ENCODE measurements at places on chromosomes 3 and 15.
A peak's percentile ranks its signal among the peaks of the same experiment; 100 is the strongest.

DNA sequence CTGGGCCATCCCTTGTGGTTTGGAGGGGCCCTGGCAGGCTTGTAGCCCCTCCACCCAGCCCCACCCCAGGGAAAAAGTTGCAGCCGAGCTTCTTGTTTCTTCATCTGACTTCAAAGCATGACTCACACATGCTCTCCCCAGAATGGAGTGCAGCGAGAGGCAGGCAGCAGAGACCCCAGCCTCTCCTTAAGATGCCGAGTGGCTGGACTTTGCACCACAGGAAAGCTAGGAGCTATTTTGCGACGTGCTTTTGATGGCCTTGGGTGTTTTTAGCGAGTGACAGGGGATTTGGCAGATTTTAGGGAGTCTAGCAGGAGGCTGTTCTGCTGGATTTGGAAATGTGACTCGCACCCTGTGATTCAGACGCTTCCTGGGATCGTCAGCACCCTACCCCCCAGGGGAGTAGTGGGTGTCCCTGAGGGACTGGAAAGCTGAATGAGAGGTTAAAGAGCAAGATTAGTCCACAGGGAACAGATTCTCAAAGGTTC, 14.2 kb downstream of the BAHD1 start:
- DNase-seq: no peak

- DNase-seq: no peak
Measured at GRCh38 chr15:69434679-69435078, 17.9 kb upstream of the RPLP1 start.

GRCh38 chr3:55282994-55283393, 204.1 kb downstream of the WNT5A start:
- DNase-seq: peak; percentile 10

- DNase-seq: no peak
Measured at GRCh38 chr3:176839901-176840300, 357.4 kb downstream of the TBL1XR1 start.

DNA sequence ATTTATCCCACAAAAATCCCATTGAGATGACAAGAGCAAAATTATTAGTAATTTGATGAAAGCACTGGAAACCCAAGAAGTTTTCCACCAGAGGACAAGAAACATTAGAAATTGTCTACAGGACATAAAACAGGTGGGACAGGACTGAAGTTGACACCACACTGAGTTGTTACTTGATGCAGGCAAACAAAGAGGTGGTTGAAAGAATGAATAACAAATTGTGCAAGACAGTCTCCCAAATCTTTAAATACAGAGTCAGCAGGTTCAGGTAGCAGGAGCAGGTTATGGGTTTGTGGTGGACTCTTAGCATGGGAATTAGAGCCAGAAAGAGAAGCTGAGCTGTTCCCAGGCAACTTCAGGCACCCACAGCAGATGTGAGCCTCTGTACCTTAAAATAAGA, 30.3 kb upstream of the ARRDC4 start:
- no peak for DNase-seq

DNA sequence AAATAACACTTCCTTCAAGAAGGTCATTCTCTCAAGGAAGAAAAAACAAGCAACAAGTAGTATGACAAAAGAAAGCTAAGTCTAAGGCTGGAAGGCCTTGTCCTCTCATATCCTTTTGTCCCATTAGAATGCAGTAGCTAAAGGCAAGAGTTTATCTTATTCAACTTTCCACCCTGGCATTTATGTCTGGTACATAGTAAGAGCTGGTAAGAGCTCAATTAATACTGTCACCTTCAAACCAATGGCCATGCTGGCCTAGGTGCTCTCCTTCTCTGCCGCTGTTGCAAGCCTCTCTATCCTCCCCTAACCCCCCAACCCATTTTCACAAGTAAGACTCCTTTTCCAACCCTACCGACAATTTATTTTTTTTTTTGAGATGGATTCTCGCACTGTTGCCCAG, 81.9 kb downstream of the LRRFIP2 start:
- no peak for DNase-seq

DNA sequence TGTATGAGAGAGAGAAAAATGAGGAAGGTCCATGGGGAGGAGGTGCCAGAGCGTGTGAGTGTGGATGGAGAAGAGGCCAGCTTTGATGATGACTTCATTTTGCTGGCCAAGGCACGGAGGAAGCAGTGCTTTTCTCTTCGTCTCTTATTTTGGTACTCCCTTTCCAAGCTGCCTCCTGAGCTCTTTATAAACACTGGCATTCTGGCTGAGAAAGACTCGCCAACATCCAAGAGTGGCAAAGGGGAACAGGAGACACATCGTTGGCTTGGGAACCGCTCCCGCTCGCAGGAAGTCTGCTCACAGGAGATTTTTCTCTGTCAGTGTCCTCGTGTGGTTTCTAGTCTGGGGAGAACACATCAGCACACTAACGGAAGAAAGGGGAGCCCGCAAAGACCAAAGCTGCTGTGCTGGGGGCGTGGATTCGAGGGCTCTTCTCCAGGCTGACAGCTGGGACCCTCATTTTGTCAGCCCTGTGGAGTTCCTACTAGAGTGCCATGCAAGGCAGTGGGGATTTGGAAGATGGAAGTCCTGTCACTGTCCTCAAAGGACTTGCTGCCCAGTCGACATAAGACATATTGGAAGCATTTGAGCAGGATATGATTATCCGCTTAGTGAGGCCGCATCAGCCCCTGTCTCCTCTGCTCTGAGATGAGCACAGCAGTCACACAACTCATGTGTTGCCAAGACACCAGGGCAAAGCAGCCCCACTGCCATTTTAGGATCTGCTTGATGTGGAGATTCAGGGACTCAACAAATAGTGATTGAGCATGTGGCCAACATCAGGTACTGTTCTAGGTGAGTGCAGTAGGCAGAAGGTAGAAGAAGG, 8.0 kb upstream of the SEMA4B start:
- no peak for DNase-seq

GRCh38 chr3:187165144-187165543, 25.8 kb upstream of the RPL39L start:
- DNase-seq: peak; percentile 76
